ENCODE measurements at places on chromosomes 12 and 14. TPM values are rescaled to one million over a fixed set of nuclear protein-coding genes. Genes with fewer than 3 reads are reported as not detected.

Gene GDF3
- total RNA-seq, result not detected

Gene KRT74
- not detected for total RNA-seq

Gene SERPINA10
- not detected for total RNA-seq

Gene NDUFA9
- total RNA-seq, result 29.3 TPM

Gene MYF6
- not detected for total RNA-seq

Gene FAM222A
- 2.5 TPM for total RNA-seq

Gene SPIC
- total RNA-seq, result not detected

Gene LALBA
- total RNA-seq, result not detected

Gene TDRD9
- total RNA-seq, result 1.8 TPM

Gene TMTC3
- total RNA-seq, result 23.3 TPM

Gene MYRFL
- not detected for total RNA-seq

Gene BCL7A
- total RNA-seq, result 2.4 TPM

Gene SIRT4
- total RNA-seq, result 0.87 TPM

Gene PIWIL1
- not detected for total RNA-seq

Gene CAPS2
- 32.6 TPM for total RNA-seq

- DNase-seq, result no peak
Measured at GRCh38 chr12:98227162-98227561, 288.2 kb upstream of the TMPO start.

- DNase-seq, result no peak
Measured at GRCh38 chr12:109170324-109170723, 53.9 kb downstream of the ACACB start.

DNA sequence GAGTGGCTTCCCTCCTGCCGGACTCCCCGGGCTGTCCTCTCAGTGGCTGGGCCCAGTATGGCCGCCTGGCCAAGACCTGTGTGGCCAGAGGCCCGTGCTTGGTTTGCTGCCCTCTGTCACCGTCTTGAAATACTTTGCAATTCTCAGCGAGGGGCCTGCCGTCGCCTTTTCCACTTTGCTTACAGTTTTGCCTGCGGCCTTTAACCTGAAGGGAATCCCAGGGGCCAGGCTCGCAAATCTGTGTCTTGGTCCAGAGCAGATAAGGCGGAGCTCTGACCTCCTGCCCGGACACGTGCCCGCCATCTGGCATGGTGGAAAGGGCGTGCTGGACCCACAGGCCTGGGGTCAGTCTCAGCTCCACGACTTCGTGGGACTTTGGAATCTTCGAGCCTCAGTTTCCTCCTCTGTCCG is 10.9 kb upstream of the AMN start:
- DNase-seq, result no peak

DNA sequence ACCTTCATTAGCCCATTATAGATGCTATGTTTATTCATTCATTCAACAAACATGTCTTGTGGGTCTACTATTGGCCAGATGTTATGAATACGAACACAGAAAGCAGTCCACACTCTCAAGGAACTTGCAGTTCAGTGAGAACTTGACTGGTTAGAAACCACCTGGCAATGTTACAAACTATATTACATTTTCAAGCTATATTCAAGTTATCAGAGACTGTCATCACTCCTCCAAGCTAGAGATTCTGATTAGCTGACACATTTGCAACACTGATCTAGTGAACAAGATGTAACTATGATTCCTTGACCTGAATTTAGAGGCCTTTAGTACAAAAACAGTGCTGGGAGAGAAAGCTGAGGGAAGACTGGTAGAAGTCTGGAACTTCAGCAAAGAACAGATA is 170.7 kb upstream of the EEA1 start:
- no peak for DNase-seq

DNA sequence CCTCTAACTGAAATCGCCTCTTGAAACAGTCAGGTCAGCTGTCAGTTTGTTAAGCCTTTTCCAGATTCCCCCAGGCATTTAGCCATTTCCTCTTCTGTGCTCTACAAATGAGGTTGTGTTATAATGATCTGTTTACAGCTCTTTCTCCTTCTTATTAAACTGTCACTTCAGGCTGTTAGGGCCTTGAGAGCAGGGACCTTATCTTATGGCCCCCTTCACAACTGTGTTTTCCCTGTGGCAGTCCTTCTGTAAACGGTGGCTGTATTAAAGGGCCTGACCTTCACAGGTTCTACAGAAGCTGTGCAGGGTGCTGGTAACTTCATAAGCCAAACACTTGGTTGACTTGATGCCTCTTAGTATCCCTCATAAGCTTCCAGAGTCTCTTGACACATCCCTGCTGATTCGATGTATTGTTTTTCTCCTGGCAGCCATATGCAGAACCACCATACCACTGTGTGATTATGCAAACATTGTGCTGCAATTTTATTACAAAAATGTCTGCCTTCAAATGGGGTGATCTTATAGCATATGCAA is 104.7 kb downstream of the PLEKHA5 start:
- DNase-seq, result no peak

DNA sequence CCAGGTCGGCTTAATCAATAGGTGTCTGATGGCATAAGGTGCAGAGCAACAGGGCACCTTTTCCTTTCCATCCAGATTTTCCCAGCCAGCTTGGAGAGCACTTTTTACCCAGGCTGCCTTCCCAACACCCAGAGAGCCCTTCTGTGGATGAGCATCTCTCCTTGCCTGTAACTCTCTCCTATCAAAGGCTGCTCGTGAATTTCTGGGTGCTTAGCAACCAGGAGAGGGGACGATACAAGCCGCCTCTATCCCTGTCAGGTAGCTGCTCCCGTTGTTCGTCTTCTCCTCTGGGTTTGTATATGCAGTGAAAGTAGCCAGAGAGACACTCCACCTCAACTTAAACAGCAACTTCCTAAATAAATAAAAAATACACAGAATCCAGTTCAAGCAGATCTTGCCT is 124.2 kb downstream of the CACNA1C start:
- DNase-seq, result no peak

DNA sequence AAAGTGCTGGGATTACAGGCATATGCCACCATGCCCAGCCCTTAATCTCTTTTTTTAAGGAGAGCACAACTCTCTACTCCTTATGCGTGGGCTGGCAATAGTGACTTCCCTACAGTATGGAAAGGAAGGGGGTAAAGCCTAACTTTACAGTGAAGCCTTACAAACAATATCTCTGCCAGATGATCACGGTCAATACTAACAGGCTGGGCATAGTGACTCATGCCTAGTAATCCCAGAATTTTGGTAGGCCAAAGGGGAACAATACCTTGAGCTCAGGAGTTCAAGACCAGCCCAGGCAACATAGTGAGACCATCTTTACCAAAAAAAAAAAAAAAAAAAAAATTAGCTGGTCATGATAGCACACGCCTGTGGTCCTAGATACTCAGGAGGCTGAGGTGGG is 5.6 kb downstream of the PYM1 start:
- DNase-seq, result no peak

GRCh38 chr14:53962953-53963319 is 6.3 kb upstream of the BMP4 start:
- DNase-seq, result no peak

DNA sequence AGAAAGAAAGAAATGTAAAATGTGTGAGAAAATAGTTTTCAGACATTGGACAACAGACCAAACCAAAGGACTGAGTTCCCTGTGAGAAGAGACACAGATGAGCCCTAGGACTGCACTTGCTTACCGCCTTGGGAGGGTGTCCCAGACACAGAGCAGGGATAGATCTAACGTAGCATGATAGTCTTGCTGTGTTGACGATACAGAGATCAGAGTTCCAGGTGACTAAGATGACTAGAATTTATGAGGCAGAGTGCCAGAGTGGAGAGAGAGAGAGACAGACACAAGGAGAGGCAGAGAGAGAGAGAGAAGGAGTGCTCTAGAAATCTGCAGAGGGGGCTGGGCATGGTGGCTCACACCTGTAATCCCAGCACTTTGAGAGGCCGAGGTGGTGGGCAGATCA is 148.2 kb upstream of the LMNTD1 start:
- no peak for DNase-seq

GRCh38 chr14:102229071-102229738 is 75.8 kb downstream of the MOK start:
- no peak for DNase-seq

DNA sequence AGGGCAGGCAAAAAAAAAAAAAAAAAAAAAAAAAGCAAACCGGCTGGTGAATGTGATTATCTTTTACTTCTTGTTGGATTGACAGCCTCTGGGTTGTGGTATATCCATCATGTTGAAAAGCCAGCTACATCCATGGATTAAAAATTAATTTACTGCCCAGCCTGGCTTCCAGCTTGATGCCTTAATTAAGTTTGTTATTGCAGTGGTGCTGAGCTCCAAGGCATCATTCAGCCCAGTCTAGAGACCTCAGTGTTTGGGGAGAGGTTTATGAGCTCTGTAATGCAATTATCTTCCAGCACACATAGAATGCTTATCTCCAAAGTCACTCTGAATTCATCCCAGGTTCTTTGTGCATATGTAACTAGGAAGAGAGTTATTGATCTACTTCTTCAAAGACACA is 114.8 kb downstream of the RIMBP2 start:
- no peak for DNase-seq

GRCh38 chr12:50296554-50296953 is 13.2 kb upstream of the LIMA1 start:
- no peak for DNase-seq

GRCh38 chr14:99605299-99605961 is 1.4 kb upstream of the CCDC85C start:
- DNase-seq, result no peak

GRCh38 chr14:76328457-76329137 is 47.3 kb upstream of the ESRRB start:
- DNase-seq, result no peak

DNA sequence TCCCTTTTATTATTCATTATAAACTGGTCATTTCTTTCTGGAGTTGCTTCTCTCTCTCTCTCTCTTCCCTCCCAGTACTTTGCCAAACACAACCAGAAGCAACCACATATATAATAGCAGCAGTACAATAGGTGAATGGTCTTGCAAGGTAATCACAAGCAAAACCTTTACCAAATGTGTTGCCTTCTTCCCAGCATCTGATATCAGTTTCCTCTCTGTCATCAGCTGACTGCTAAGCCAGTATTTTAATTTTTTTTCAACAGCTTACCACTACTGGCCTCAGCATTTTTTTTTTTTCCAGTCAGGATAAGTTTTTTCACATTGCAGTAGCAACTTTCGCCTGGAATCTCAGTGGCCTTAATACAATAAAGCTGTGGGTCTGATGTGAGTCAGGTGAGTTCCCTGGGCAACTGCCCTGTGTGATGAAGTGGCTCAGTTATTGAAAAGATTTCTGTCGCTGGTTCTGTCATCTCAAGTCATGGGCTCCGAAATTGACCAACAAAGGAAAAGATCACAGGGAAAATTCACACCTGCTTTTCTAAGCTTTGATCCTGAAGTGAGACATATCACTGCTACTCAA is 282.5 kb upstream of the AMIGO2 start:
- no peak for DNase-seq

- no peak for DNase-seq
Measured at GRCh38 chr12:133107121-133107520, 23.0 kb downstream of the ZNF891 start.

DNA sequence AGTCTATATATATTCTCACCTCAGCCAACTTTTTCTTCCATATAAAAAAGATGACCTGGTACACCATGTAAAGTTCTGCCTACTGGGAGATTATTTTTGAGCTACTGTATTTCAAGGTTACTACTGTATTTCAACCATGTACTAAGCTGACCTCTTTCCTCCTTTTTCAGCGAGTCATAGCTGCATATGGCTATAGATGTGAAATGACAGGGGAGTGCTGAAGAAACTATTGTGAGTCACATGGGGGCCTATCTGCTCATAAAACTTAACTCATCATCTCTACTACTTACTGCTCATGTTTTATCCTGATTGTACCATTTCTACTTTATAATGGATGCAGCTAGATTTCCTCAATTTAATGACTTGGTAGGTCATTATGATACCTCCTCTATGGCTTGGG is 571.4 kb upstream of the ATP2B1 start:
- DNase-seq, result no peak

GRCh38 chr12:76964784-76965571 is 86.2 kb upstream of the CSRP2 start:
- DNase-seq, result no peak

DNA sequence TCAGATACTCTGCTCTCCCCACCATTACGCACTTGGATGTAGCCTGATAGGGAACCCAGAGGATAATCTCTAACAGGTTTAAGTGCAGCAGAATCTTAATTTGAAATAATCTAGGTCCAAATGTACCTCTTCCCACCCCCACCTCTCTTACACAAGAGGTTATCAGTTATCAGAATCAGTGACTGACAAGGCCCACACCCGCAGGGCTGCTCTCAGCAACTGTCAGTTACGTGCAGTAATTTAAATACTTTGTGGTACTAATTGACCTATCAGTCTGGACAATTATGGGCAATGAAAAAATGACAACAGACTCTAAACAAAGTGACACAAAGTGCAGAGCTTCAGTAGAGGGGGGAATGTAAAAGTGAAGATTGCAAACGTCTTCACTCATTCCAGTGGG is 74.0 kb downstream of the CLIP1 start:
- DNase-seq, result no peak

- no peak for DNase-seq
Measured at GRCh38 chr14:97444248-97444647, 647.1 kb downstream of the VRK1 start.

GRCh38 chr14:62123961-62124360 is 361.7 kb downstream of the SNAPC1 start:
- no peak for DNase-seq

DNA sequence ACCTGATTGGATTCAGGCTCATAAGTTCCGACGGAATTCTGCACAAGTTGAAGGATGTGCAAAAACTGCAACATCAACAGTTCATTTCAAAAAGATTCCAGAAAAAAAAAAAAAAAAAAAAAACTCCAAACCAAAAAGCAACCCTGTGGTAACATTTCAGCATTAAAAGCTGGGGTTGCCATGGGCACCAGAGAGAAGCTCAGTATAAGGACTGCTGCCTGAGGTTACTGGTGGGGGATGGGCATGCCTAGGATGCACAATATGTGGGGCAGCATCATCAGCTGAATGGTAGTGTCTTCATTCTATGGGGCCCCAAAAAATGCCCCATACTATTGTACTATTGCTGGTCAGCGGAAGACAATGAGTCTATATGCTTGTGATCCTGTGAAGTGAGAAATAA is 44.7 kb downstream of the MBIP start:
- DNase-seq, result no peak

GRCh38 chr12:53558631-53559030 is 51.3 kb upstream of the NPFF start:
- DNase-seq, result no peak

GRCh38 chr12:34389378-34390170 is 367.3 kb downstream of the ALG10 start:
- DNase-seq, result no peak

DNA sequence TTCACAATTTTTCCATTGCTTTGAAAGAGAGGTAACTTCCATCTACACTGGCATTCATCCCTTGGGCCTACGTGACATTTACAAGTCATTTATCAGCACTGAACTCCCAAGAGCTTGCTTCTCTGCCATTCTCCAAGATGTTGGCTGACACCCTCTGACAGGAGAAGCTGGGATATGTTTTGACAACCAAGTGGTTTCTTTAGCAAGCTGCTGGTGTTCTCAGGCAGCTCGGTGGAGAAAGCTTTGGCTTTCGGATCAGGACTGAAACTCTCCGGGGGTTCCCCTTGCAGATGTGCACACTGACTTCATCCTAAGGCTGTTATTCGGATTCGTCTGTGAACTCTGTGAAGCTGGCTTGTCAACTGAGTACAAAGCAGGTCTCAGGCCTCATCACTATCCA is 15.7 kb downstream of the KCNA5 start:
- DNase-seq, result no peak

Data from tibial nerve (tissue), 4 donors.